ENCODE measurements at places on chromosomes 7 and 10.

DNA sequence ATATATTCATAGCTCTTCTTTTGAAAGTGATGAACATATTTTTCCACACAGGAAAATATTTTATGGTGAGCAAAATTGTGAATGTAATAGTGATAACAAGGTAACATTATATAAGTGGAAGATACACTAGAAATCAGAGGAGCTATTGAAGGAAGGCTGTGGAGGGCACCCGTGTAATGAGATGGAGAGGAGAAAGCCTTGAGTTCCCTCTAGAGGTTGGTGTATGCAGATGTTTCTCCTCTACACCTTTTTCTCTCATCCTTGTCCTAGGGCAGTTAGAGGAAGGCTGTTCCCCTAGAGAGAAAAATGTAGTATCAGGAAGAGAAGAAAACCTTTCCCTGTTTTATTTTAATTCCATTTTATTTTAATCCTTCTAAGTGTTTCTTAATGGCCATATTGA, 54.6 kb upstream of the NRG3 start:
- no peak for DNase-seq

DNA sequence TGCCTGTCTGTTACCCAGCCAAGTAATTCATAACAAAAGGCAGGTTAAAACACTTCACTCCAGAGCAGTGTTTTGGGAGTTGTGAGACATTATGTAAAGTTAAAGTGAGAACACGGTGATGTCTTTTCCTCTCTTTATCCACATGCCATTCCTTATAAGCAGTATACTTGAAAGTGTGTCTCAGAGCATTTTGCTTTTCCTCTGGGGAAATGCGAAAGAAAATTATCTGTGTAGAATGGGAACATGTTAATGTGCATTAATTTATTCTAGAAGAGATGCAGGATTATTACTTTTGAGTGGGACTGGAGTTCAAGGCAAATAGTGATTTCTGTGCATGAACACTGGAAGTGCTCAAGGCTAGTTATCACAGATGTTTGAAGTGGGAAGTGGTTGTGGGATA, 170.4 kb downstream of the PLXDC2 start:
- DNase-seq: no peak

- peak; percentile 69 for DNase-seq
Observed at GRCh38 chr7:40306596-40306995, 171.8 kb downstream of the SUGCT start.

DNA sequence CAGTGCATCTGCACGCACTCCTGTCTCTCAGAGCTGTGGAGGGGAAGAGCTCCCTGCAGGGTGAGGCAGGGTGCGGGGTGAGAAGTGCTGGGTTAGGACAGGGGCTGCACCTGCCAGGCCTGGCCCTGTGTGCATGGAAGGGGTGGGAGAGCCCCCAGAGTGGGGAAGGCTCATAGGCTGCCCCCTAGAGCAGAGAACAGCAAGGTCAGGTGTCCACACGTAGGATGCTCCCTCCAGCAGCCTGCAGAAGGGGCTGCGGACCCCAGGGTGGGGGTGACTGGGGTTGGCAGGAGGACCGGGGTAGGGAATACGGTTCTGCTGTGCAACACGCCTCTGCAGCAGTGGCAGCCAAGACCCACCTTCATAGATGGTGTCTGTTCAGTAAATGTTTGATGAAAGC, 208.6 kb downstream of the PTPRN2 start:
- no peak for DNase-seq

GRCh38 chr7:71776726-71777125, 635.4 kb downstream of the CALN1 start:
- no peak for DNase-seq

DNA sequence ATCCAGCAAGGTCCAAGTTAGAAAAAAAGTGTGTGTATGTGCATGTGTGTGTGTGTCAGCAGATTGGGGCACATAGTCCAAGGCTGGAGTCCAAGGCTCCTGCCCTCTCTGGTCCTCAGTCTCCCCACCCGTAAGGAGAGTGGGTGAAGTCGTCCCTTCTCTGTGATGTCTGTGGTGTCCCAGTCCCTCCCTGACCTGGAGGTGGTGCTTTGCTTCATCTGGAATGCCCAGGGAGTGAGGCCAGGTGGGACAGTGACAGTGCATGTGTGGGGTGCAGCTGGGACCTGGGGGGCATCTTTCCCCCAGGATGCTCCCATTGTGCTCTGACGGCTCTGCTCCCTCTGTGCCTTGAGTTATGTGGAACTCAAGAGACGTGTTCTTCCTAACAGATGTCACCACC, 18.0 kb downstream of the AQP1 start:
- no peak for DNase-seq

Measured in fibroblast of upper back skin (primary cell).